Left renal cortex interstitium (tissue), 4 donors: ENCODE measurements at places on chromosomes 7 and 10. TPM values are rescaled to one million over a fixed set of nuclear protein-coding genes. Genes with fewer than 3 reads are reported as not detected.

- DNase-seq, result no peak
Measured at GRCh38 chr7:7719236-7719635, 829 bp upstream of the RPA3 start.

Gene NT5C2
- polyA plus RNA-seq, result 115 TPM

- DNase-seq, result no peak
Measured at GRCh38 chr7:38938589-38938988, 29.6 kb upstream of the VPS41 start.

GRCh38 chr10:107415446-107415845 is 250.9 kb upstream of the SORCS1 start:
- DNase-seq, result no peak

GRCh38 chr7:96637522-96637921 is 72.1 kb downstream of the SEM1 start:
- no peak for DNase-seq

DNA sequence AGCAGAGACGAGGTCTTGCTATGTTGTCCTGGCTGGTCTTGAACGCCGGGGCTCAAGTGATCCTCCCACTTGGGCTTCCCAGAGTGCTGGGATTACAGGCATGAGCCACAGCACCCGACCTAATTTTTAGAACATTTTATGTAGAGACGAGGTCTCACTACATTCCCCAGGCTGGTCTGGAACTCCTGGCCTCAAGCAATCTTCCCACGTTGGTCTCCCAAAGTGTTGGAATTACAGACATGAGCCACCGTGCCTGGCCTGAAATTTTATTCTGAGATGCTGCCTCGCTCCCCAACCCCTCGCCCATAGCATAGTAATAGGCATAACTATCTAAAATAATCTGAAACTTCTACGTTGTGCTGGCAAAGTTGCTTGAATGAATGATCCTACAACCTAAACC is 21.9 kb downstream of the SFXN4 start:
- no peak for DNase-seq

Gene GDF2
- not detected for polyA plus RNA-seq

Gene FEZF1
- polyA plus RNA-seq, result not detected

Gene RET
- 30.3 TPM for polyA plus RNA-seq

- DNase-seq, result no peak
Measured at GRCh38 chr10:100072514-100072913, 9.2 kb downstream of the CPN1 start.

DNA sequence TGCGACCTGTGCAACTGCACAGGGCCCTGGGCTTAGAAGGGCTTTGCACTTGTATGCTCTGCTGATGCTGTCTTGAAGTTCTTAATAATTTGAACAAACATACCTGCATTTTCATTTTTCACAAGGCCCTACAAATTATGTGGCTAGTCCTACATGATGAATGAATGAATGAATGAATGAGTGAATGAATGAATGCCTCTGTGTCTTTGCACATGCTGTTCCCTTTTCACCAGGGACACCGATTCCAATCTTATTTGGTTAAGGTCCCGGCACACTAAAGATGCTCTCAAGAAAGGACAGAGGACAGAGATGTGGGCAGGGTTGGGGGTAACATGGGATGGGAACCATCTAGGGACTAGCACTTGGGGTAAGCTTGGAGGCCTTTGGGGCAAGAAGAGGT is 39.4 kb upstream of the CHST3 start:
- no peak for DNase-seq

DNA sequence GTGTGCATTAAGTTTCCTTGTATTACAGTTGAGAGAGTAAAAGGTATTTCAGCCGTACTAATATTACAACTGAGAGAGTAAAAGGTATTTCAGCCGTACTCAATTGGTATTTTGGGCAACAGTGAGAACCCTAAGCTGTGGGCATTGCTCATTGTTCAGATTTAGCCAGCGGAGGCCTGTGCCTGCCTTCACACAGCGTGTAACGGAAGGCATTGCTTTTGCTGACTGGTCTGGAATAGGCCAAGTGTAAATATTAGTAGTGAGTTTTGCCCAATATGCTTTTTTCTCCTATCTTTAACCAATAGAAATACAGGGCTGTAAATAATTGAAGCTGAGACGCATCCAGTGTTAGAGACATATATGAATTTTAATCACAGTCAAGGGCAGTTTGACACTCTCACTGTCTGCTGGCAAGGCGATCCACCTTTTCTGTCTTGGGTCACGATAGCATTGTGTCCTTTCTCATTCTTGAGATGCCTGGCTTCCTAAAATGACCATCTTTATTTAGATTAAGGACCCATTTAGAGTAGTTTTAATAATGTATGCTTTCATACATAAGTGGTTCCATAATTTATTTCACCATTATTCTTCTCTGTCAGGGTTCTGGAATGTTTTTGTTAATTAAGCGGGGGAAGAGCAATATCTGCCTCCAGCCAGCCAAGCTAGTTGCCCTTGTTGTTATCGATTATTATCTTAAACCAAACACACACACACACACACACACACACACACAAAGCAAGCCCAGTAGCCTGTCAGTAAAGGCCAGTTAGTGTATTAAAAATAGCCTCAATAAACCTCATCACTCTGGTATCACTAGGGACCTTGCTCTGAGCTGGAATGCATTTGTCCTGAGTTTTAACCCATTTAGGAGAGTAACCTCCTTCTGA is 130.7 kb downstream of the CELF2 start:
- DNase-seq, result no peak

DNA sequence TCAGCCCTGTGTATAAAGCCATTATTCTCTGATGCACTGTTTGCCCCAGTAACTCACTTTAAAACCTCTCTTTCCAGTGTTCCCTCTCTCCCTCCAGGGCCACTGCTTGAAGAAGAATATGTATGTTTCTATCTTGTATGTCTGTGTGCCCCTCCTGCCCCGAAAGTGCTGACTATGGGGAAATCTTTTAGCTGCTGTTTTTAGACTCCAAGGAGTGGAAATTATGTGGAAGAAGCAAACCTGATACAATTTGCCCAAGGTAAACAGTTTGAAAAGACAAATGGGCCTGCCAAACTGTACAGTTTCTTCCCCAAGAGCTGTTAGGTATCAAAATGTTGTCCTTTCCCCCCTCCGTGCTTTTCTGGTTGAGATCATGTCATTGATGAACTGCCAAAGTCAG is 3.4 kb downstream of the ADRA2A start:
- no peak for DNase-seq

GRCh38 chr7:77788327-77788902 is 9.8 kb downstream of the TMEM60 start:
- DNase-seq, result no peak

Gene CYP2C8
- 9.3 TPM for polyA plus RNA-seq

Gene SMKR1
- 4.0 TPM for polyA plus RNA-seq

- DNase-seq, result no peak
Measured at GRCh38 chr10:128926711-128927110, 540.3 kb upstream of the MGMT start.

- no peak for DNase-seq
Measured at GRCh38 chr10:7417103-7417623, 6.3 kb upstream of the SFMBT2 start.

Gene PIP
- not detected for polyA plus RNA-seq

Gene FAM180A
- polyA plus RNA-seq, result not detected

Gene PDGFA
- polyA plus RNA-seq, result 47.3 TPM

Gene PRF1
- polyA plus RNA-seq, result 0.60 TPM

DNA sequence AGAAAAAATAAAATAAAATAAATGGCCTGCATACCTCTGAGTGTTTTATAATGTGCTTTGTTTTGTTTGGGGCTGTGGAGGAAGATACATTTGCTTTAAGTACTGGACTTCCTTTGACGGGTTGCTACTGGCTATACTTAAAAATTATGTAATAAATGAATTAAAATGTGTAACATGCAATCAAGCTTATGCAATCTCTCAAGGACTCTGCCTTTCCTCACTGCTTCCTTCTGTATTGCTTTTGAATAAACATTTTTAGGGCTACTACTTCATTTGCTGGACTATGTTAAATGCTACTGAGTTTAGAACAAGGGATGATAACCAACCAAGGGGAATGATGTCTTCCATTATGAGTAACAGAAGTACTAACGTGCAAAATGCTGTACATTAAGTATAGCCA is 91.6 kb downstream of the ETV1 start:
- DNase-seq, result no peak

DNA sequence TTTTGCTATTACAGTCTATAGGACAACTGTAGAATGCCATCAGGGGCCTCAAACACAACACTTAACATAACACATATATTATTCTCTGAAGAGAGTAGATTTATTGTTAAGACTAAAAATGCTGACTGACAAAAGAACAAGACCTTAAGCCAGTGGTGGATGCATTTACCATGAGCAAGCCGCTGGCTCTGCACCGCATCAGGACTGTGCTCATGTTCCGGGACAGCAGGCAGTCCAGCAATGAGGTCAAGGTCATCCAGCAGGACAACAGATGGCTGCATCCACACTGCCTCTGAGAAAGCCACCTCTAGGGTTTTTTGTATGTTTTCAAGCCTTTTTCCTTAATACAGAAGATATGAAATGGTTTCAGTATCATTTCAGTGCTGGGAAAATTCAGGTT is 23.8 kb downstream of the PEX1 start:
- DNase-seq, result no peak

Gene AOAH
- polyA plus RNA-seq, result 3.2 TPM

Gene SLC39A12
- polyA plus RNA-seq, result not detected

Gene PRRT4
- 1.2 TPM for polyA plus RNA-seq

DNA sequence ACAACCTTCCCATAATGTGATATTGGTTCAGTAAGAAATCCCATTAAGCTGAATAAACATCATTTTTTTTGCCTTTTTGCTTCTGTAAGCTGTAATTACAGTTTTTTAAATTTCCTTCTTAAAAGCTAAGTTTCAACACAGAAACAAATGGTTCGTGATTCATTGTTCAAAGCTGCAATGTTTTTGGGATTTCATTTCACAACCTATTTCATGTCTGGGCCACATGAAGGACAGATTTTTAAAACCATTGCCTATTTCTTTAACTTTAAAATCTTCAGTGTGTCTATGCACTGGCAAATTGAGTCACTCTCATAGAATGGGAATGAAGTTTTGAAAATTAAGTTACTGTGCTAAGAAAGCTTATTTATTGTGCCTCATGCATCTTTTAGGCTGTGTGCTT is 66.9 kb downstream of the TFPI2 start:
- no peak for DNase-seq

Gene PRSS37
- 1.3 TPM for polyA plus RNA-seq

DNA sequence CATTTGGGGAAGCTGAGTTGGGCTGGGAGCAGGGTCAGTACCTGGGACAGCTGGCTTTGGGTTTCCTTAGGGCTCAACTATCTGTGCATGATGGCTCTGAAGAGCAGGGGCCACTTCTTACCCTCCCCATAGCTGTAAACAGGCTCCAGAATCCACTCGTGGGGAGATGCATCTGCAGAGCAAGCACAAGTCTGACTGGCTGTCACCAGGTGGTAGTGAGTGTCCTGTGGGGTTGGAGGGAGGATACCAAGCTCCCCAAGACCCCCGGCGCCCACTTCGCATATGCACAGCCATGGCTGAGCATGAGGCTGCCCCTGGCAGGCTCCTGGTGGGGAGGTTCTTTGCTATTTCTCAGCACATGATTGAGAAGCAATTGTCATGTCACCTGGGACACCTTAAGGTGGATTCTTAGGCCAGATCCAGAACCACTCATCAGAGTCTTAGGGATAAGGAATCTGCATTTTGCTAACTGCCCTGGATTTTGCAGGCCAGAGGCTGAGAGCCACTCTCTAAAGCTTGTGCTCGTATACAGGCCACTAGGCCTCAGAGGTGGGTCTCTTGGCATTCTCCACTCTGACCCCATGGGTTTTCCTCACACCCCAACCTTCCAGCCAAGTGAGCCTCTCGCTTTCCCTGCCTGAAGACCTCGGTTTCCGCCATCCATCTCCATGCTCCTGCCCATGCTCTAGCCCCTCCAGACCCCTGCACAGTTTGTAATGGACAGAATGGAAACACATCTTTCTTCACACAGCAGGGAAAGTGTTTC is 53.7 kb downstream of the ADCY1 start:
- no peak for DNase-seq

- DNase-seq, result no peak
Measured at GRCh38 chr10:78609976-78610375, 458.8 kb upstream of the ZMIZ1 start.
